ENCODE measurements at places on chromosomes 6 and 20.

DNA sequence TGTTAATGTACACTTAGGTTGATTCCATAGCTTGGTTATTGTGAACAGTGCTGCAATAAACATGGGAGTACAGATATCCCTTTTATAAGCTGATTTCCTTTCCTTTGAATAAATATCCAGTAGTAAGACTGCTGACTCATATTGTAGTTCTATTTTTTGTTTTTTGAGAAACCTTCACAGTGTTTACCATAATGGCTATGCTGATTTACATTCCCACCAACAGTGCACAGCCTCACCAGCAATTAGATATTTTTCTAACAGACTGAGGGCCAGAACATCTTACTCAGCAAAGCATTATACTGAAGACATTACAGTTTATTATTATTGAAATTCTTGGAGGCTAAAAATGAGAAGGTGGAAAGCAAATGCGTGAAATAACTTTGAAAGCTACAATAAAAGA is 187.3 kb upstream of the HEY2 start:
- DNase-seq, result no peak

DNA sequence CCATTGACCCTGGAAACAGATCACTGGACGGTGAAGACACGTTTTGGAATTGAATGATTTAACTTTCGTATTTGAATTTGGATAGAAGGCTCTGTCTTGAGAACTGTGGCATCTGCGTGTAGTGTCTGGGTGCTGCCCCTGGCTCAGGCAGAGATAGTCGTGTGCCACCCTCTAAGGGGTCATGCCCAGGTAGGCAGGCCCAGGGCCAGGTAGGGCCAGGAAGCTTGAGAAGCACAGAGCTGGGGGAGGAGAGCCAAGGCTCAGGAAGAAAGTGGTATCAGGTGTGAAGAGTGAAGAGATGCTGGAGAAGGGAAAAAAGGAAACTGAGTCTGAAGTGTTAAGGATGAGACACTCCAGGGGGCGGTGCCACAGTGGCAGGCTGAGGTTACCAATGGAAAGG is 75.5 kb downstream of the IYD start:
- no peak for DNase-seq

- DNase-seq, result no peak
These were observed 23.1 kb downstream of the PABPC1L start for GRCh38 chr20:44932916-44933315.

- DNase-seq, result no peak
These were observed 24.8 kb upstream of the CCND3 start for GRCh38 chr6:41966214-41966920.

DNA sequence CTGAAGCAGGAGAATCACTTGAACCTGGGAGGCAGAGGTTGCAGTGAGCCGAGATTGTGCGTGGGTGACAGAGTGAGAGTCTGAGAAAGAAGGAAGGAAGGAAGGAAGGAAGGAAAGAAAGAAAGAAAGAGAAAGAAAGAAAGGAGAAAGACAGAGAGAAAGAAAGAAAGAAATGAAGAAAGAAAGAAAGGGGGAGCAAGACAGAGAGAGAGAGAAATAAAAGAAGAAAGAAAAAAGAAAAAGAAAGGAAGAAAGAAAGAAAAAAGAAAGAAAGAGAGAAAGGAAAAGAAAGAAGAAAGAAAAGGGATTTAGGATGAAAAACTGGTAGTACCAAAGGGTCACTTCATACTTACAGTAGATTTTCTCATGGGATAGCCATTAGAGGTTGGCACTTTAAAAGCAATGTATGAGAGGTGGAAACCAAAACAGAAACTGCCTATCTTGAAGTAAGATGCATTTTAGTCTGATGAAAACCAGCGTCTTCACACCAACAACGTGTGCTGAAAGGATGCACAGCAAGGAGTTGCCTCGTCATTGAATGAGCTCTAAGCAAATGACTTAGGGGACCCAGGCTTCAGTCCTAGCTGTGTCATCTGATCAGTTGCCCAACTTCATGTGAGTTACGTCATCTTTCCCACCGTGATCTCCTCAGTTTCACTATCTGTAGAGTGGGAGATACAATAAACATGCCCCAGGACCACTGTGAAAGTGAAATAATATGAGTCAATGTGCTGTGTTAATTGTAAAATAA is 133.9 kb upstream of the NEDD9 start:
- DNase-seq, result no peak

DNA sequence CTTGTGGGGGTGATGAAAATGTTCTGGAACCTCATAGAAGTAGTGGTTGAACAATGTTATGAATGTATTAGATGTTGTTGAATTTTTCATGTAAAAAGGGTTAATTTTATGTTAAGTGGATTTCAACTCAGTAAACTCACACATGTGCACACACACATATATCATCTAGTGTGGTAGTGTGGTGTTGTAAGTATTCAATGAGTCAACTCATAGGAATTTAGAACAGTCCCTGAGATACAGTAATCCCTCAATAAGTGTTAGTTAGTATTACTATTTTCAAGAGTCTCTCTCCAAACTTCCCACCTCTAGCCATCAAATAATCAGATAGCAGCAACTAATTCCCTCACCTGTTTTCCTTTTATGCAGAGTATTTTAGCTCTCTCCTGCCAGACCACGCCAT is 563.1 kb upstream of the JARID2 start:
- DNase-seq, result no peak

DNA sequence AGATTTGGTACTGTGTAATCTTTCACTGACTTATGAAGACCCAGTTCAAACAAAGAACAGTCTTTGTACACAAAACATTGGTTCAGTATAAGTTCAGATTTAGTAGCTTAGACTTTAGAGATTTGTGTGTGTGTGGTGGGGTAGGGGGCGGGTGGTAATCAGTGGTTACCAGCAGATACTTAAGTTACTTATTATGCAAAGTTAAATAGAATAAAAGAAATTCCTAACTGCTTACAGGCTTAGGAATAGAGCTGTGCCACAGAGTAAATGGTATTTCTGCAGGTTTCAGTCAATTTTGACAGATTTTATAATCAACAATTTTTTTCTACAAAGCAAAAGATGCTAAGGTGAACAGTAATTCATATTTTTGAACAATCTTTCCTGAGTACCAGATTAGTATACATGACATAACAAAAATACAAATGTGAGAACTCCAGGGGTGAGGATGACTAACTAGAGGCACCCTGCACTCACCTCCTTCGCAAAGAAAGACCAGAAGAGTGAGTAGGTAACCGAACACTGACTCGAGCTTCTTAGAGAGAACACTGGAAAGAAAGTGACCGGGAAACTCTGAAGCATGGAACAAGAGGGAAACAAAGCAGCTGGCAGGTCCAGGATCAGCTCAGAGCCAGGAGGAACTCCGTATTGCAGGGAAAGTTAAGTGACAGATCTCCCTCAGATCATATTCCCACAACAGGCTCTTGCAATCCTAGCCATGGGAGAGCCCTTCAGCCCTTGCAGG is 560.6 kb downstream of the COL12A1 start:
- DNase-seq, result no peak

- DNase-seq, result no peak
These were observed 20.1 kb upstream of the ZNF217 start for GRCh38 chr20:53613748-53614147.

- peak; percentile 36 for DNase-seq
These were observed at the start of gene RBM24 for GRCh38 chr6:17281100-17281496. Gene RBM24, plus strand, starts transcription at chr6:17281361. Its CDS starts 221 bp downstream, at chr6:17281582.

DNA sequence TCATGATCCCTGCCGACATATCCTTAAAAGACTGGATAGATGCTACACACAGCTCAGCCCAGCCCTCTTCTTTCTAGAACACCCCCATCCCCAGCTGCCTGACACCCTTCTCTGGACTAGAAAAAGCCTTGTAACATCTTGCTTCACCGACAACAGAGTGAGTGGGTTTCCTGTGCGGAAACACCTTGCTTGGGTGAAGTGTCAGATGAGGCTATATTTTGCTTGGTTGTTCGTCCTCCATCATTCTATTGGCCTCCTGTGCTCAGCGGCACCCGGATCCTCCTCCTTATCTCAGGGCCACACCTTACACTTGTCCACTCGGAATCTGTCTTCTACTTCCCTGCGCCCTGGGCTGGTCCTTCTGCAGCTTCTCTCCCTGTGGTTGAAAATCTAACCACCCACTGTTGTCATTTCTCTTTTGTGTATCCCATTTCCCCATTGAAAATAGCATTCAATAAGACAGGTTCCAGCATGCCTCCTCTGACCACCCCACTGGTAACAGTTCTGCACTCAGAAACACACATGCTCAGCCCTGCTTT is 101.3 kb upstream of the MLN start:
- DNase-seq, result no peak

GRCh38 chr20:32622585-32623468 is 37.7 kb upstream of the NOL4L start:
- no peak for DNase-seq

DNA sequence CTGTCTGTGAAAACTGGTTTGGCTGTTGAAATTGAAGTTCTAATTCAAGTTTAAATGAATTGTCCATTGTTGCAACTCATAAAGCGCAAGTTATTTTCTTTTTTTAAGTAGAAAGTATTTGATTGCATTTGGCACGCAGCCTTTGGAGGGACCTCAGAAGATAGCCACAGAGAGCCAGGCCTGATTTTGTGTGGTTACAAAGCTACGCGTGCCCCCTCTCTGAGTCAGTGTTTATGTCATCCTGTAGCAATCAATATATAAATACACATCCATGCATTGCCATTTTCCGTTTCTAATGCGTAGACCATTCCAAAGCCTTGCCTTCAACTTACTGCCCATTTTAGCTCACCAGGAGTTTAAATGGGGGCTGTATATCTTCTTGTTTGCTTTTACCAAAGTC is 173.2 kb downstream of the TMEM242 start:
- DNase-seq, result no peak

DNA sequence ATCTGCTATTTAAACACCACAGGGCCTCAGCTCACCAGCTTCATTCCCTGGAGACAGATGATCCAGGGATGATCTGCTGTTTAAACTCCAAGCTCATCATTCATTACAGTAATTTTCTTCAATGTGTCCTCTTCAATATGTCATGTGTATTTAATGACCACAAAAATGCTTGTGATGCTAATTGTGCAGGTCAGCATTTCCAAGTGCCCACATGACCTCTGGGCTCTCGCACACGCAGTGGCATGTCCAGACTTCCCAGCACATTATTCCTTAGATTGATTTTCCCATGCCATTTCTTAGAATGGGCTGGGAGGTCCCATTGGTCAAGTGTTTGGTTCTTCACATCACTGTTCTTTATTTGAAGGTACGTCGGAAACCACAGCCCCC is 434.4 kb downstream of the HAO1 start:
- DNase-seq, result no peak

- peak; percentile 61 for DNase-seq
These were observed 7.9 kb downstream of the NKX2-2 start for GRCh38 chr20:21505810-21506530.

- no peak for DNase-seq
These were observed 64.8 kb upstream of the NRSN1 start for GRCh38 chr6:24060982-24061754.

DNA sequence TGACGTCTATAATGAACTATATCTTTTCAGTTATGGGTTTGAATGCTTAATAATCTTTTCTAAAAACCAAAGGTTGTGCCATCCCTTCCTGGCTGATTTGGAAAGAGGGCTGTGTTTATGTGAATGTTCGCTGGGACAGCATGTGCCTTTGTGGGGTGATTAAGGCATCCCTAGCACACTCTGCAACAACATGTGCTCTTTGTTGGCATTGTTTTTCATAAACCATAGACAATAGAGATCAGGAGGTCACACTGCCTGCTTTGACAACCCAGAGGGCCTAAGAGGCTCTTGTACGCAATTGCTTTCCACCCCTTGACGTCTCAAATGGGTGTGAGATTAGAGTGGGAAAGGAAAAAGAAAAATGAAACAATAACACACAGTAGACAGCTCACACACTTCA is 116.0 kb downstream of the LRRC1 start:
- no peak for DNase-seq

GRCh38 chr6:35919085-35919826 is 1.6 kb downstream of the SRPK1 start:
- DNase-seq, result no peak

- DNase-seq, result no peak
These were observed 278.8 kb upstream of the RUNX2 start for GRCh38 chr6:45049188-45049843.

- DNase-seq, result peak; percentile 78
These were observed 746 bp downstream of the NUP153 start for GRCh38 chr6:17705778-17706579.

GRCh38 chr6:136544326-136544725 is 5.9 kb downstream of the MAP7 start:
- DNase-seq, result no peak

DNA sequence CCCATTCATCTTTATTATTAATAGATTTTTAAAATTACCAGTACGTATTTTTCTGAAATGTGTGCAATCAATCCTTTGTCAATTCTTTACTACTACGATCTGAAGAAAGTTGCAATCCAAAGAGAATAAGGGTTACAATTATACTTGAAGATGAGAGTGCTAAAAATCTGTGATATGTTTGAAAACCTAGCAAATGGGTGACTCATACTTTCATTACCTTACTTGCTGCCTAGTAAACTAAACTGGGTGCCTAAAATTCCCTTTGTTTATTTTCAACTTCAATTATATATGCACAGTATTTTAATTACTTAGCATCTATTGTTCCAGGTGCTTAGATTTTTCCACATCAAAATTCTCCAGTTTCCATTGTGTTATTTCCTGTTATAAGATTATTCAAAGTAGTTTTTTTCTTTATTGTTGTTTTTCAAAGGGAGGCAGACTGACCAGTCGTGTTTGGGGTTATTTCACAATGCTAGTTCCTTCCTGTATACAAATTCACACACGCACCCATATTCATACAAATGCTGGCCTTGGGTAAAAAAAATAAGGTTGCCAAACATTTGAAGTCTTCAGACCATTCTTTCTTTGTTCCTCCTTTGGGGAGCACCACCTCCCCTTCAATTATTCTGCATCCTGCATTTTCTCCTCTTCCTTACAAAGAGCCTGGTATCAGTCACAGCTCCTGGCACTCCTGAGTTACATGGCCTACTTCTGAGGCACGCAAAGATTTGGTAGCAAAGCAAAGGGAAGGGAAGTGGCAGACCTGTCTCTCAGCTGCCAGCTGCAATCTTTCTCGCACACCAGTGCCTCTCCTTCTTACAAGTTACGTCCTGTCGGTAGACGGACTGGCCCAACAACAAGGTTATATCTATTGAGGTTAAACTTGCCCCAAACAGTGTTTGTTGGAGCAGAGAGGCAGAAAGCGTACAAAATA is 16.2 kb upstream of the FAM135A start:
- no peak for DNase-seq

DNA sequence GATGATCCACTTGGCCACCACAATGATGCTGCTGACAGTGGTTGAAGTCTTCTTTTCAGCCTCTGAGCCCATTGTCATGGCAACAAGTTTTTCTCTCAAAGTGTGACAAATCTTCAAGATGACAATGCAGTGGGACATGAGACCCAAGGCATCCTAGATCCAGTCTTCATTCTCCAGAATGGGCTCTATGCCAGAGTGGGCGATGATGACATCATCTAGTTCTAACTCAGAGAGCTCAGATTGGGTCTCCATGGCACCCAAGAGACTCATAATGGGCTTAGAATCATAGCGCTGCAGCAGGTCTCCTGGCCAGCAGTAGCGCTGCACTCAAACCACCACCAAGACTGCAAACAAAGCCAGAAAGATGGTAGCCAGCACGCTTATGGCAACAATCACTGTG is 973.6 kb downstream of the EYS start:
- DNase-seq, result no peak
